ENCODE measurements at places on chromosomes 4 and X.

DNA sequence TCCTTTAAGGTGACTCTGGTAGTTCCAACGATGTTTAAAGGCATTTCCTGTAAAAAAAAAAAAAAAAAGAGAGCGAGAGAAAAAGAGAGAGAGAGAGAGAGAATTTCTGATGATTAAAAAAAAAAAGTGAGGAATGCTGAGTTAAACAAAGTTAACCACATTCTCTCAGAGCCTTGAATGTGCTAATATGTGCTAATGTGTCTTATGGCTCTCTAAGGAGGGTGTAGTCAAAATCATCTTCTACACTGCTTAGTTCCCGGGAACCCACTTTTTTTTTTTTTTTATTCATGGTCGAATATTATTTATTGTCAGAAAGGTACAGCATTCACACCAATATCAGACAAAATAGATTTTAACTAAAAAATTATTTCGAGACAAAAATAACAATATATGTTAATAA, 111.7 kb downstream of the SNCA start:
- no peak for DNase-seq

GRCh38 chrX:23844502-23845138, 61.6 kb downstream of the SAT1 start:
- DNase-seq: no peak

DNA sequence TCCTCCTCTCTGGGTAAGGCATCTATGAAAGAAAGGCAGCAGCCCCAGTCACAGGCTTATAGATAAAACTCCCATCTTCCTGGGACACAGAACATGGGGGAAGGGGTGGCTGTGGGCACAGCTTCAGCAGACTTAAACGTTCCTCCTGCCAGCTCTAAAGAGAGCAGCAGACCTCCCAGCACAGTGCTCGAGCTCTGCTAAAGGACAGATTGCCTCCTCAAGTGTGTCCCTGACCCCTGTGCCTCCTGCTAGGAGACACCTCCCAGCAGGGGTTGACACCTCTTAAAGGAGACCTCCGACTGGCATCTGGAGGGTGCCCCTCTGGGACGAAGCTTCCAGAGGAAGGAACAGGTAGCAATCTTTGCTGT, 89.9 kb downstream of the EFHC2 start:
- DNase-seq: no peak

GRCh38 chr4:144820011-144820727, 174.2 kb downstream of the HHIP start:
- DNase-seq: no peak

GRCh38 chr4:37434469-37434868, 189.9 kb downstream of the NWD2 start:
- DNase-seq: no peak

- DNase-seq: no peak
Observed at GRCh38 chr4:174255786-174256185, 27.7 kb downstream of the FBXO8 start.

DNA sequence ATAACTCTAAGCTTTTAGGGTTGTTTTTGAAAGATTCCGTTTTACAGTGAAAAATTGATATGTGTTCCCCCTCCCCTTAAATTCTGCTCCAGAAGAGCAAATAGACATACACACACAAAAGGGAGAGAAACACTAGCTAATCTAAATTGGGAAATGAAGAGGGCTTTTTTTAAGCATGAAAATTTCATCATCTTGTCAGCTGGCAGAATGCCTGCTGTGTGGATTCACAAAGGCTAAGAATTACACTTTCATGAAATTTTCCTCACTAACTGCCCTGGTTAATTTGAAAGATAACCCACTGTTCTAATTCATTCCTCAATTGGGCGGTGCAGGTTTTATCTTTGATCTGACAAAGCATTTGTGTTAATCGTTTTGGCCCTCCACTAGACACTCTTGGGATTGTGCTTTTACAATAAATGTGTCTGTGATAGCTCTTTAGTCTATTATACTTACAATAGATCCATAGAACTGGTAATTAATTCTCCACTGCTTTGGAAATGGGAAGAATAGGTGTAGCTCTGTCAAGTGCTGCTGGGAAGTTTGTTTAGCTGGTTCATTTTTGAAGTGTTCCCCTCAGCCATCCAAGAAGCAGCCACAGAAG, 152.9 kb downstream of the POLA1 start:
- DNase-seq: no peak

DNA sequence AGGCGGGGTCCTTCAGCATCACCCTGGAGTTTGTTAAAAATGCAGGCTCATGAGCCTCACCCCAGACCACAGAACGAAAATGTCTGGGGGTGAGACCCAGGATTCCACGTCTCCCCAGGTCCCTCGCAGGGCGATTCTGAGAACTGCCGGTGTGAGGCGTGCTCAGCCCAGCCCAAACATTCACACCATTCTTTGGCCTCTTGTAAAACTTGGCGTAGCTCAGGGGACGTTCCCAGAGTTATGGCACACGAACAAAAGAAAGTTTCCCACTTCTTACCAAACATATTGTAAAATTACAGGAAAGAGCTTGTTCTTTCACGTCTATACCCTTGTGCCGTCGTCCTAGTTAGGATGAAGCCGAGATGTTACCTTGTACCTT, 12.9 kb downstream of the CD99 start:
- no peak for DNase-seq

- DNase-seq: no peak
Observed at GRCh38 chrX:41337140-41337539, 3.2 kb downstream of the DDX3X start.

GRCh38 chr4:88528861-88529260, 5.3 kb upstream of the PYURF start:
- DNase-seq: no peak

DNA sequence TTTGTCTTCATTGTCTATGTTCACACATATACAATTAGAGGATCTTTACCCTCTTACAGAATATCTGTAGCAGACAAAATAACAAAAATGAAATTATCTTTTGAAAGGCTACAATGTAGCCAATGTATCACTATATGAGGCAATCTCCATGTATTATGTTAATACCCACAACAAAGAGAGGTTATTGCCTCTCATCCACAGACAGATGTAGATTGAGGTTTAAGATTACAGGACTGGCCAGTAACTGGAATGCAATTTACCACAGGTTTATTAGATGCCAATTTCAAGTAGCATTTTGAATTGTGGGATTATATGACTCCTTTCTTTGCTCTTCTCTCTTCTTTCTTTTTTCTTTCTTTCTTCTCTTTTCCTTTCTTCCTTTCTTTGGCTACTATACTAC, 242.6 kb downstream of the ANKRD50 start:
- no peak for DNase-seq

- no peak for DNase-seq
Observed at GRCh38 chrX:153640045-153640686, 6.8 kb upstream of the DUSP9 start.

GRCh38 chr4:110019153-110019552, 106.5 kb downstream of the EGF start:
- DNase-seq: no peak

- no peak for DNase-seq
Observed at GRCh38 chr4:145177906-145178538, 2.4 kb downstream of the OTUD4 start.

GRCh38 chr4:76292730-76293129, 13.8 kb upstream of the STBD1 start:
- no peak for DNase-seq

GRCh38 chr4:7103607-7104365, 35.9 kb upstream of the GRPEL1 start:
- DNase-seq: no peak

- DNase-seq: peak; percentile 97
Observed at GRCh38 chr4:38310446-38311043, 350.3 kb downstream of the PTTG2 start.

DNA sequence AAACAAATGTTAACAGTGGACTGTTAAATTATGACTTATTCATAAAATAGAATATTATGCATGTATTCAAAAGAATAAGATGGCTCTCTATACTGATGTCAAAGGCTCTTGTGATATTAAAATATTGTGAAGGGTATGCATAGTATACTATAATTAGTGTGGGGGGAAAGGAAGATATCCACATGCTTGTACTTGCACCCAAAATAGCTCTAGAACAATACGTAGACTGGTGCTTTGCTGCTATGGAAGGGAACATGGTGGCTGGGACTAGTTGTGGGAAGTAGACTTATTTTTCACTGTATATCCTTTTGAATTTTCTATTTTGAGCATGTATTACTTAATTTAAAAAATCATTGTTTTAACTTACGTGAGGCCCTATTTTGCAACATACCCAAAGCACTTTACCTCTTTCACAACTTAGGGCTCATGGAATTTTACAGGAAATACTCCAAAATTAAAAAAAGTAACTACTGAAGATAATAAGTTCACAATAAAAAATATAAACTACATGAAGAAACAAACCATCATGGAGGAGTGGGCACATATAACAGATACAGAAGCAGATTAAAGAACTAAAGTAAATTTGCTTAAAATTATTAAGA, 7.9 kb downstream of the PGRMC2 start:
- no peak for DNase-seq

DNA sequence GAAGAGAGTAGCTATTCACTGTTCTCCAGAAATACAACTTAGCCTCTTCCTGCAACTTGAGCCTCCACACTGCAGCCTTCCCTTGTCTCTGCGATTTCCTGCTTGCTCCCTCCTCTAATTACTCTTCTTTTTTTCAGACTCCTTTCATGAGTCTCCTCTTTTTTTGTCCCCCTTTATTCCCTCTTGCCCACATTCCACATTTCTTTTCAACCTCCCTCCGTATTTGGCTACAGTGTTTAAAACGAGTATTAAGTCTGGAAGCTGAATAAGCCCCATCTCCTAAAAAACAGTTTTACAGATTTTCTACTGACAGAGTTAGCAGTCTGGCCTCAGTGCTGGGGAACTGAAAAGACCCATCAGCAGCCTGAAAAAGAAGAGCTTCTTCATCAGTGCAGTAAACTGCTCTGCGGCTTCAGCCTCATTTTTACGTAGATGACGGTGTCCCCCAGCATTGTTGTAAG, 141.5 kb downstream of the TENM3 start:
- DNase-seq: peak; percentile 3

DNA sequence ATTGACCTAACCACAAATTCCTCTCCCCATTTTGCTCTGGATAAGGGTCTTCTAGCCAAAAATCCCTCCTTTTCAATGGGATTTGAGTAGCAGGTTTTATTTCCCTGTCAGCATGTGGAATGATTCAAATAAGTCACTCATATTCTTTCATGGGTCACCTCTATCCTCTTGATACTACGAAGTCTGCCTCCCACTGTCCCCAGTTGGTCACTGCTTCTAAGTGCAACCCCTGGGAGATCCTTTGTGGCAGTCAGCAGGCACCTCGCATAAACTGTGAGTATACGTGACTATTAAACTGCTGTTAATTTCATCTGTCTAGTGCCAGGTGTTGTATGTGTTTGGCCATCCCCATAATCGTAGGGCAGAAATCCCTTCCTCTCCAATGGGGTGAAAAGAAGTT, 1667.9 kb upstream of the PCDH7 start:
- DNase-seq: no peak

- DNase-seq: peak; percentile 3
Observed at GRCh38 chr4:169791527-169792156, 33.9 kb upstream of the HPF1 start.

- DNase-seq: no peak
Observed at GRCh38 chrX:111386615-111387233, 25.3 kb downstream of the DCX start.

DNA sequence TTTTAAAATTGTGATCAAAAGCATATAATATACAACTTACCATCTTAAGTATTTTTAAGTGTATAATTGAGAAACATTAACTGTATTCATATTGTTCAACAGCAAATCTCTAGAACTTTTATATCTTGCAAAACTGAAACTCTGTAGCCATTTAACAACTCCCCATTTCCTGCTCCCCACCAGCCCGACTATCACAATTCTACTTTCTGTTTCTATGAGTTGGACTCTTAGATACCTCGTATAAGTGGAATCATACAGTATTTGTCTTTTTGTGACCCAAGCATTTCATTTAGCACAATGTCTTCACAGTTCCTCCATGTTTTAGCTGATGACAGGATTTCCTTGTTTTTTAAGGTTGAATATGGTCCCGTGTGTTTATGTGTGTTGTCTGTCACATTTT, 106.0 kb downstream of the LRBA start:
- peak; percentile 22 for DNase-seq

GRCh38 chr4:147207911-147208310, 262.2 kb upstream of the TTC29 start:
- DNase-seq: no peak

- DNase-seq: peak; percentile 72
Observed at GRCh38 chr4:663438-664428, 10.3 kb downstream of the ATP5ME start.

DNA sequence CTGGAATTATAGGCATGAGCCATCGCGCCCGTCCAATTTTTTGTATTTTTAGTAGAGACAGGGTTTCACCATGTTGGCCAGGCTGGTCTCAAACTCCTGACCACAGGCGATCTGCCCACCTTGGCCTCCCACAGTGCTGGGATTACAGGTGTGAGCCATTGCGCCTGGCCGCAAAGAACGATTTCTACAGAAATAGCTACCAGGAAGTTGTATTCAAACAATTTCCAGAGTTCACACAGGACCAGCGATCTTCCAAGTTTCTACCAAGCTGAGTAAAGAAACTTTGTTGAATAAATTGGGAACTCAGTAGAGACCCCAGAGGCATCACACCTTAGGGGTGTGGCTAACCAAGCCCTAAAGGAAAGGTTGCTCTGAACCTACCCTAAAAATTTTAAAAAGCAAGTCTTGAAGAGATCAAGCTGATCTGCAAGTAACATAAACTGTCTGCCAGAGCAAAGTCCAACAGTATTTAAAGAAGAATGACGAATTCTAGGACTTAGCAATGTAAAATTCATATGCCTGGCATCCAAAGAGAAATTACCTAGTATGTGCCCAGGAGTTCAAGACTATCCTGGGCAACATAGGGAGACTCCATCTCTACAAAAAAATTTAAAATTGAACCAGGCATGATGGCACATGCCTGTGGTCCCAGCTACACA, 48.4 kb upstream of the USP9X start:
- no peak for DNase-seq

DNA sequence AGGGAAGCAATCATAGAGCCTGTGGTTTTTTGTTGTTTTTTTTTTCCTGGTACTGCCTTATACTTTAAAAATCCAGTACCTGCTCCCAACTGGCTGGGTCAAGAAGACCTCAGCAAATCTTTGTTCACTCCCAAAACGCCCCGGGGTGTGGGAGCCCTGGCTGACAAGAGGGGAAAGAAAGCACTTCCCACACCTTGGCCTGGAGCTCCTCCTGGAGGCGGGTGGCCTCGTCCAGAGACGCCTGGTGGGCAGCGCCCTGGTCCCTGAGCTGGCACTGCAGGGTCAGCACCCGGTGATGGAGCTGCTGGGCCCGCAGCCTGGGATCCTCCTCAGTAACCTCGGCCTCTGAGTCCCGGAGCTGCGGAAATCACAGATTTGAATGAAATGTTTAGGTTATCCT, 38.2 kb downstream of the C4orf50 start:
- DNase-seq: no peak

All from GM12865 (cell line).